ENCODE measurements at places on chromosomes 3 and 15.

GRCh38 chr3:138395865-138396751 lies 38.3 kb upstream of the ESYT3 start:
- no peak for DNase-seq

GRCh38 chr3:13424141-13424844 lies 4.2 kb upstream of the NUP210 start:
- DNase-seq, result no peak

DNA sequence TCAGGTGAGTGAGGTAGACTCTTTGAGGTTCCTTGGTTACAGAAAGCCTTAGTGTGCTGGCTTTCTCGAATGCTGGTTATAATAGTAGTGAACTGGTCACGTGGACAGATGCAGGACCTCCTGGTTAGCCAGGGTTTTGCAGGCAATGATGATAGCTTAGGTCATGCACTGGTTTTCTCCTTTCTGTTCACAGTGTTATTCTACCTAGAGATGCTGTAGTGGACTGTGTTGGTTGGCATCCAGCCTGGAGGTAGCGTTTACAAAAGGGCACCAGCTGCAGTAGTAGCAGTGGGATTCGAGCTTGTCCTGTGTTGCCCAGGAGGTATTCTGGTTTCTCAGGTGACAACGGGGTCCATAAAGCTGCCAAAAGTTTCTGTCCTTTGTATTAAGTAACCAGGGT lies 27.0 kb downstream of the PCCB start:
- no peak for DNase-seq

GRCh38 chr15:92393071-92393979 lies at the start of gene ST8SIA2:
Gene ST8SIA2 (plus strand): TSS chr15:92393881. CDS start chr15:92394065, 184 bp downstream.
- DNase-seq, result no peak

GRCh38 chr3:128341659-128342395 lies 124.9 kb downstream of the DNAJB8 start:
- no peak for DNase-seq

DNA sequence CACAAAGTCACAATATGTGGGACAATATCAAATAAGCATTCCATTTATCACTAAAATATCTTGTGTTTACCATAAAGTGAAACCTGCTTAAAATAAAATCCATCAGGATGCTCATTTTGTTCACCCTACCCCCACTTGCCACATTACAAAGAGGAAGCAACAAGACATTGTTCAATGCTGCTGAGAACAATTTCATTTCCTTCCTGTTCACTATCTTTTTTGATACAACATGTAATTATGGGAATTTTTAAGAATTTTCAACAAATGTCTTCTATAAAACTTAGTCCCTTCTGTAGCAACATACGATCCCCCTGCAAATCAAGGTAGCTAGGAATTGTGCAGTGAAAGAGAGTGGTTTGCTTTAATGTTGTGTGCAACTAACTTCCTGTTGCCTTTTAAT lies 34.9 kb upstream of the GPR160 start:
- no peak for DNase-seq

GRCh38 chr3:128730471-128730870 lies 4.5 kb downstream of the RAB7A start:
- DNase-seq, result no peak

- no peak for DNase-seq
These were observed 171.1 kb upstream of the CCDC54 start for GRCh38 chr3:107206141-107206540.

DNA sequence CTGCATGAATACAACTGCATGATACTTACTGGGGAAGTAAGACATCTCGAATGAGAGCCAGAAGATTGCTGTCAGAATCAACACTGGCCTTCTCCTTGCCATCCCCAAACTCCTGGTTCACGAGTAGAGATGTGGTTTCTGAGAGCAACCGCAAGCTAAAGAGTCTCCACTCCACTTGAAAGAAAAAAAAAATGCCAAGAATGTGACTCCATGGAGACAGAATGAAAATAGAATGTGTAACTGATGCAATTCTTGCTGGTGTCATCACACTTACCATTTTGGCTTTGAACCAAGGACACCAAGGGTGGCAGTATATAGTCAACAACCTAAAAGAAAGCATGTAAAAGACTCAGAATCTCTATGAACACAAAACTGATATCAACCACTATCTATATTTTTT lies 280.4 kb downstream of the ULK4 start:
- no peak for DNase-seq

DNA sequence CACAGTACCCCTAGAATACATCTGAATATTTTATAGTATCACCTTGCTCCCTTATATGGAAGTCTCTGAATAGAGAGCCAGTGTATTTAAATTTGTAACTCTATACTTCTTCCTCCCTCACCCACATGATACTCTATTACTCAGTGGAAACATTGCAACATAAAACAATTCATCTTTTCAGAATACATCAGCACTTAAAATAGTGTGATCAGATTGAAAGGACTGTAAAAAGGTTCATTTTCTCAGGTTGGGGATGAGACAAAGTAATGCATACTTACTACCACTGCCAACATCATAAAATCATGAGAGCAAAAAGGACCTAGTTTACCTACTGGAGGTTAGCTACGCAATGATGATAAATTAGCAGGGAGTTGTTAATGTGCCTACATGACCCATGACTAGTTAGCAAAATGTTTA lies 13.8 kb upstream of the THRB start:
- no peak for DNase-seq

GRCh38 chr3:17054301-17054981 lies 169.7 kb downstream of the PLCL2 start:
- no peak for DNase-seq

DNA sequence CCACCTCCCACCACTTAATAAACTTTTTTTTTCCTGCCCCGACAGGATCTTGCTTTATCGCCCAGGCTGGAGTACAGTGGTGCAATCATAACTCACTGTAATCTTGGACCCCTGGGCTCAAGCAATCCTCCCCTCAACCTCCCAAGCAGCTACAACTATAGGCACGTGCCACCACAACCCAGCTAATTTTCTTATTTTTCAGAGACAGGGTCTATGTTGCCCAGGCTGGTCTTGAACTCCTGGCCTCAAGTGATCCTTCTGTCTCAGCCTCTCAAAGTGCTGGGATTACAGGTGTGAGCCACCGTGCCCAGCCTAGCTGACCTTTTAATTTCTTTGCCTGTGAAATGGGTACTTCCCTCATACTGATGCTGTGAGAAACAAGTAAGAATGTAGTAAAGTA lies 3.9 kb upstream of the C15orf40 start:
- DNase-seq, result no peak

DNA sequence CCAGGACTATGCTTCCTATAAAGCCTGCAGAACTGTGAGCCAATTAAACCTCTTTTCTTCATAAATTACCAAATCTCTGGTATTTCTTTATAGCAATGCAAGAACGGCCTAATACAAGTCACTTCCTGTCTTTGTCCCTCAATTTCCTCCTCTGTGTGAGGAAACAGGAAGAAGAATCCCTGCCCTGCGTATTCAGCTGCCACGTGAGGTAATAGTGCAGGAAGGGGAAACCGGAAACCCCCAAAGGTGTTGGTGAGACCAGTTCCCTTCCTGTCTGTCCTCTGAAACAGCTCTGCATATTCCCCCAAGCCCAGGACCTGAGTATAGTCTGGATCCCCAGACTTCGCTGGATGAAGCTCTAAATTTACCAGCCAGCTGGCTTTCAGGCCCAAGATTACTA lies 18.1 kb upstream of the PTPN23 start:
- DNase-seq, result no peak

DNA sequence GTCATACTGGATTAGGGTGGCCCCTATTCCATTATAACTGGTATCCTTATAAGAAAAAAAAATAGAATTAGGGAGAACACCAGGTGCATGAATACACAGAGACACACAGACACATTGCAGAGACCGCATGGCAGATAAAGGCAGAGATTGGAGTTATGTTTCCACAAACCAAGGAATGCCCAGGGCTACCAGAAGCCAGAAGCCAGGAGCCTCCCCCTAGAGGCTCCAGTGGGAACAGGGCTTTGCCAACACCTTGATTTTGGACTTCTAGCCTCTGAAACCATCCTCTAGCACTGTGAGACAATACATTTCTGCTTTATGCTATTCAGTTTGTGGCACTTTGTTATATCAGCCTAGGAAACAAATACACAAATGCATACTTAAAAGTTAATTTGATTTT lies 10.4 kb downstream of the GOLM2 start:
- DNase-seq, result no peak

GRCh38 chr3:56725175-56725574 lies 42.1 kb upstream of the TASOR start:
- DNase-seq, result peak; percentile 28

DNA sequence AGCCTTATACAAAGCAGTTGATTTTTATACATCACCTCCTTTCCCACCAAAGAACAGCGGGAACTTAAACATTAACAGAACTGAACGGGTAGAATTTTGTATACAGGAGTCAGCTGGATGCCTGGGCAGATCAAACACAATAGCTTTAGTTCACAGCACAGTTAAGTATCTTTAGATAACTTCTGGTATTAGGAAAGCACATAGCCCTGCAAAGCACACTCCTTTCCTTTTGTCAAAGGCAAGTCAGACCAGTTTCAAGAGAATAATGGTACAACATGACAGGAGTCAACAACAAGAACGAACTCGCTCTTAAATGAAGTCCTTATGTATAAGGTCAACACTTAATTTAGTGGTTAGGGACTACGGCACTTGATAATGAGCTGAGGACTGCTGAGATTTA lies 26.3 kb downstream of the ABCC5 start:
- no peak for DNase-seq

DNA sequence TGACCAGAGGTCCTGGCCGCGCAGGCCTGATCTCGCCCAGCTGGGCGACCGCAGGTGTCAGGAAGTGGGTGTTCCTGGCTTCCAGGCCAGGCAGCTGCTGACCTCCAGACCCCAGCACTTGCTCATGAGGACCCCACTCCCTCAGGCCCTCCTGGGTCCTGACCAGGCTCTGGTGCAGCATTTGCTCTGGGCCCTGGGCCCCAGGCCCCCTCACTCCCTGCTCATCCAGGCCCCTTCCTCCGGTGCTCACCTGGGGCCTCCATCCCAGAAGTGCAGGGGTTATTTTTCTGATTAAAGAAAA lies 7.7 kb upstream of the ROPN1B start:
- DNase-seq, result no peak

- no peak for DNase-seq
These were observed 108.5 kb downstream of the SYNPR start for GRCh38 chr3:63386568-63386967.
